ENCODE measurements at places on chromosomes 3 and 15.

- no peak for DNase-seq
Measured at GRCh38 chr3:61933798-61934504, 372.6 kb downstream of the PTPRG start.

DNA sequence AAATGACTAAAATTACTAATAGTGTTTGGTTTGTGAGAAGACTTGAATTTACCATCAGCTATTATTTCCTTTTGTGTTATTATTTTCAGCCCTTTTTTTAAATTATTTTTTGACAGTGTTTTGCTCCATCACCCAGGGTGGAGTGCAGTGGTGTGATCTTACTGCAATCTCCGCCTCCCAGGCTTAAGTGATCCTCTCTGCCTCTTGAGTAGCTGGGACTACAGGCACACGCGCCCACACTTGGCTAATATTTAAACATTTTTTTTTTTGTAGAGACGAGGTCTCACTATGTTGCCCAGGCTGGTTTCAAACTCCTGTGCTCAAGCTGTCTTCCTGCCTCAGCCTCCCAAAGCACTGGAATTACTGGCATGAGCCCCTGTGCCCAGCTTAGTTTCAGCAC is 31.7 kb upstream of the UTS2B start:
- no peak for DNase-seq

DNA sequence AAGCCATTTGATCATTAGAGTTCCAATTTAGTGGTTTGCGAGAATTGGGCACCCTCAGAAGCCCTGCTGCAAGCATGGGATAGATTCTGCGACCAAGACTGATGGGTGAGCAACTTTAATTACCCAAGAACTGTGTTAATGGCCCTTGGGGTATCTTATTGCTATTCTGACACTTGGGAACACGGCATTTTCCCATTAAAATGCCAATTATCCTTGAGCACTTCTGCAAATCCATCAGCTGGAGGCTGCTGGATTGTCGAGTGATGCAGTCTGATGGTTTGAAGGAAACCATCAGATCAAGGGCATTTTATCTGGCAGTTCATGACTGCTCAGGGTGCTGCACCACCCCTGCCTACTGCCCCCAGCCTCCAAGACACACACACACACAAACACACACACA is 183.6 kb upstream of the PROK2 start:
- DNase-seq = no peak

GRCh38 chr3:54262541-54262940 is 140.2 kb downstream of the CACNA2D3 start:
- DNase-seq = no peak

GRCh38 chr3:190983875-190984274 is 121.4 kb upstream of the GMNC start:
- no peak for DNase-seq

- DNase-seq = no peak
Measured at GRCh38 chr3:23829242-23829934, 23.6 kb downstream of the UBE2E1 start.

DNA sequence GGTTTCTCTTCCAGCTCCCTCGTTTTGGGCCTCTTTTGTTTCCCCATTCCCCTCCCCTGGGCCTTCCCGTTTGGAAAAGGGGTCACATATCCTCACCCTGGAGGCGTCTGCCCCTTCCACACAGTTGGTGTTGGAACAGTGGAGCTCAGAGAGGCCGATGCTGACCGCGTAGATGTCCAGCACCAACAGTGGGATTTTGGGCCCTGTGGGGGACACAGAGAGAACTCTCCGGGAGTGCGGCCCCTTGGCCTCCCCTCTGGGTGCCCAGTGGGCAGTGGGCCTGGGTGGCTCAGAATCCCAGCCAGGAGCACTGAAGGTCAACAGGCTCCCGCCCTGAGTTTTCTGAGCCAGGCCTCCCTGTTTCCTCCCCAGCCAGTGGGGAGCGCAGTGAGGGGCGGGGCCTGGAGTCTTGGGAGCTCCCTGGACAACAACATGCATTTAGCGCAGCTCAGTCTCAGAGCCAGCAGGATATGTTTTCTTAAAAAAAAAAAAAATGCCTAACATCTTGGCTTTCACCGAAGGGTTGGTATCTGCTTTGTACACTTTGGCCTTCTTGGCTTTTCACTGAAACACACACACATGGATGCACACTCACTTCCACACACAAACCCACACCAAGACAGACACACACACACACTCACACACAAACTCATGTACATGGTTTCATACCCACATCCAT is 670 bp upstream of the ISLR start:
- DNase-seq = peak; percentile 36

GRCh38 chr3:142586803-142587406 is 8.4 kb upstream of the ATR start:
- no peak for DNase-seq

DNA sequence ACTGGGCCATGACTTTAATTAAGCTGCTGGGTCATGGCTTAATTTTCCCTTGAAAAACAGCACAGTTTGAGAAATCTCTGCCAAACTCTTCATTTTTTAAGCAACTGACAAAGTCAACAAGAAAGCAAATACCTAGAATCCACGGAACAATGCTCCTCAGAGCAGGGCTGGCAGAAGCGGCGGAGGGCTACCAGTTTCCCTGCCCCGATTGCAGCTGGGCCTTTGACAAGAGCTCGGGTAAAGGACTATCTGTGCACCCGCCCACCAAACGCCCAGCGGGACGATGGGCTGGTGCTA is 1.2 kb downstream of the GOLIM4 start:
- DNase-seq = peak; percentile 52

Measured in WTC11 (cell line).